ENCODE measurements at places on chromosomes 2 and 18. TPM values are rescaled to one million over a fixed set of nuclear protein-coding genes. Genes with fewer than 3 reads are reported as not detected.

- no peak for DNase-seq
Observed at GRCh38 chr2:85405201-85406059, 4.7 kb downstream of the CAPG start.

DNA sequence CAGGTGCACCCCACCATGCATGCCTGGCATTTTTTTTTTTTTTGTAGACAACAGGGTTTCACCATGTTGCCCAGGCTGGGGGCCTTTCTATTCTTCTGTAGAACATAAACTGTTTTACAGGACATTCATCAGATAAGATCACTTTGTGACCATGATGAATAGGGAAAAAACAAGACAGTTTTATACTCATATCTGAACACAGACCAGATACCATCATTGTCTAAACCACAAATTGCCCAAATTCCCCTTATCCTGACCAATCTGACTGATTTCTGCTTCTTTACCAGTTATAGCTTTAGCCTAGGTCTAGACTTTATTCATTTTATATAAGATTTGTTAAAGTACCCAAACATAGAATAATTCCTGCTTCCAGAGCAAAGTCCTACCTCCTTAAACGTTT lies 1699.3 kb upstream of the TMEFF2 start:
- no peak for DNase-seq

- no peak for DNase-seq
Observed at GRCh38 chr2:72211350-72211749, 63.7 kb upstream of the CYP26B1 start.

GRCh38 chr18:63003899-63004298 lies 288.6 kb downstream of the PHLPP1 start:
- no peak for DNase-seq

DNA sequence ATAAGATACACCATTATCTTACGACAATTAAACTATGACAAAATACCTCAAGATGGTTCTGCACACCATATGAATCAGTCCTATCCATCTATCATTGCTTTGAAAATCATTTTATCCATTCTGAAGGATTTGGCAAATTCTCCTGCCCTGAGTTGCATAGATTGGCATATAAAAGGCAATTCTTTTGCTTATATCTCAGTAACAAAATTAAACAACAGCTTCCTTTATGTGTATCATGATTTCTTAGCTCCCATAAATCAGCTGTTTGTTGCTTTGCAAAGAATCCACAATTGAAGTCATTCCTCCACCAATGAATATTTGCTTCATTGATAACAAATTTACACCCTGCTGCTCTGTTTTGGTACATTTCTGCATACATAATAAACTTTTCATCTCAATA lies 61.7 kb downstream of the ITGB6 start:
- DNase-seq = no peak

- no peak for DNase-seq
Observed at GRCh38 chr2:213315168-213315876, 31.1 kb downstream of the SPAG16 start.

GRCh38 chr2:10909996-10910341 lies 1.8 kb upstream of the KCNF1 start:
- no peak for DNase-seq

- DNase-seq = no peak
Observed at GRCh38 chr2:16152071-16152927, 211.9 kb downstream of the MYCN start.

GRCh38 chr2:118923371-118923770 lies 18.6 kb upstream of the MARCO start:
- no peak for DNase-seq

DNA sequence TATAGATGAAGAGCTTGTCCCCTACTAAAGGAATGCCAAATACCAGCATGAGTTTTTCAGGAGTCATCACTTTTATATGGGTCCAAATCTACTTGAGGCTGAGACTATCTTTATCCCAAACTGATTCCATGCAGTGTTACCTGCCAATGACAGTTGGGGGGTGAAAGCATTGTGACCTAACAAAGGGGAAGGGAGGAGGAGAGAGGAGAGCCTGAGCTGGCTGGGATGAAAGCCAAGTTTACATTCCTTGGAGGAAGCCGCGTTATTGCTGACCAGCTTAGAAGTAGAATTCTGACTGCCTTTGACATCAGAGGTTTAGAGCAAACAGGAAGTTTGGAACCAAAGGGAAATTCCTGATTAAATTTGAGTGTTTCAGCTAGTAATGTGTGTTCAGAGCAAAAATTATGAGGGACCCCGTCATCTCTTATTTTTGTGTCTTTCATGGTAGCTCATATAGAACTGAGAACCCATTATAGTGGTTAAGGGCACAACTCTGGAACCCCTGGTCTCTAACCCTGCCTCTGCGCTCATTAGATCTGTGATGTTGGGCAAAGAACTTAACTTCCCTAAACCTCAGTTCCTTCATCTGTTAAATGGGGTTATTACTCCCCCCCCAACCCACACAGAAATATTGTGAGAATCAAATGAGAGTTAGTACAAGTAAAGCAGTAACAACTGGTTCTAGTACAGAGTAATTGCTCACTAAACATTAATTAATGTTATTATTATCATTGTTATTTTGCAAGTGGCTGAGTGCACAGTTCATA lies 199.3 kb upstream of the EPAS1 start:
- peak; percentile 86 for DNase-seq

GRCh38 chr2:240429872-240430491 lies 5.5 kb upstream of the GPC1 start:
- DNase-seq = no peak

- DNase-seq = no peak
Observed at GRCh38 chr2:80969900-80970299, 665.3 kb upstream of the LRRTM1 start.

- DNase-seq = no peak
Observed at GRCh38 chr2:12727065-12727464, 10.3 kb downstream of the TRIB2 start.

- DNase-seq = no peak
Observed at GRCh38 chr18:12296087-12296403, 12.0 kb upstream of the TUBB6 start.

GRCh38 chr2:23689891-23690290 lies 237.0 kb downstream of the ATAD2B start:
- DNase-seq = no peak

- no peak for DNase-seq
Observed at GRCh38 chr2:729376-729861, 52.2 kb upstream of the TMEM18 start.

GRCh38 chr2:30807249-30807648 lies at the start of gene CAPN13:
CAPN13 (minus strand) TSS chr2:30807446; CDS start chr2:30787325, 20,121 bp downstream.
- DNase-seq = no peak

GRCh38 chr2:119261493-119262225 lies 38.0 kb downstream of the STEAP3 start:
- DNase-seq = no peak

GRCh38 chr2:8049851-8050571 lies 631.8 kb upstream of the ID2 start:
- no peak for DNase-seq

DNA sequence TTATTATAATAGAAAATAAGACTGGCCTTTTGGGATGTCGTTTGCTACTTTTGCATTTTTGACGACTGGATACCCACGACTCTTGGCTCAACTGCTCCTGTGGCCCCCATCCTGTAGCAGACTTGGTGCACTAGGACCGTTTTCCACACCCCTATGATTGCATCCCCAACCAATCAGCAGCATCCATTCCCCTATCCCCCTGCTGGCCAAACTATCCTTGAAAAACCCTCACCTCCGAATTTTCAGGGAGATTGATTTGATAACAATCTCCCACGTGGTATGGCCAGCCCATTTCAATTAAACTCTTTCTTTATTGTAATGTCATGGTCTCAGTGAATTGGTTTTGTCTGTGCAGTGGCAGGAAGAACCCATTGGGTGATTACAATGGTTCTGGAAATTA lies 37.9 kb upstream of the TTR start:
- DNase-seq = no peak

GRCh38 chr18:48781163-48781987 lies 169.4 kb downstream of the SMAD7 start:
- peak; percentile 79 for DNase-seq

- no peak for DNase-seq
Observed at GRCh38 chr2:129565551-129566109, 413.8 kb upstream of the RAB6C start.

- no peak for DNase-seq
Observed at GRCh38 chr2:144370937-144371584, 148.9 kb downstream of the ZEB2 start.

- no peak for DNase-seq
Observed at GRCh38 chr2:235920216-235920865, 247.8 kb downstream of the GBX2 start.

DNA sequence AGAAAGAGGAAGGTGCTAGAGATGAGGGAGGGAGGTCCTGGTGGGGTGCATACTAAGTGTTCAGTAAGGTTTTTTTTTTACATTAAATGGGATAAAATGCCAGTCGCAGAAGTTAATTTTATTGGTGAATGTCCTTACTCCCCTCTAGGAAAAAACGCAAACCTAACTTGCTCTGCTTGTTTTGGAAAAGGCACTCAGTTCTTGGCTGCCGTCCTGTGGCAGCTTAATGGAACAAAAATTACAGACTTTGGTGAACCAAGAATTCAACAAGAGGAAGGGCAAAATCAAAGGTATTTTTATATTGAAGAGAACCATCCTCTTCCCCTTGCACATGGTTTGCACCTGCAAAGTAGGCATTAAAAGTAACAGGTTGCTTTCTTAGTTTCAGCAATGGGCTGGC lies 12.7 kb upstream of the IL18R1 start:
- DNase-seq = no peak

The GCG gene
- not detected for polyA plus RNA-seq

The FAM124B gene
- 2.1 TPM for polyA plus RNA-seq

The FTCDNL1 gene
- 0.97 TPM for polyA plus RNA-seq

The SLC30A3 gene
- 7.6 TPM for polyA plus RNA-seq

The WNT6 gene
- polyA plus RNA-seq = 0.23 TPM

The SEPTIN10 gene
- polyA plus RNA-seq = 122 TPM

The ATP5MC3 gene
- 391 TPM for polyA plus RNA-seq

The CIDEA gene
- not detected for polyA plus RNA-seq

The LIMS2 gene
- 17.5 TPM for polyA plus RNA-seq

The ALK gene
- 0.50 TPM for polyA plus RNA-seq

The SPP2 gene
- not detected for polyA plus RNA-seq

The KCNG2 gene
- polyA plus RNA-seq = 0.52 TPM

The XDH gene
- polyA plus RNA-seq = 0.03 TPM

The MSH2 gene
- polyA plus RNA-seq = 64.6 TPM
